Testis (tissue), 5 donors: ENCODE measurements at places on chromosomes 7 and 10.

GRCh38 chr10:57815949-57816348 is 451.7 kb downstream of the IPMK start:
- DNase-seq, result no peak
- no peaks in the 10 kb centered on the region for H3K36me3 ChIP-seq
- no peak overlapping the region for H3K27ac ChIP-seq
- no peaks in the 10 kb centered on the region for H3K4me1 ChIP-seq
- no peaks in the 10 kb centered on the region for H3K27me3 ChIP-seq

- DNase-seq, result peak; percentile 55
- no peaks in the 10 kb centered on the region for H3K27me3 ChIP-seq
- no peak overlapping the region for H3K27ac ChIP-seq
- no peaks in the 10 kb centered on the region for H3K36me3 ChIP-seq
- H3K4me3 ChIP-seq, result no peak overlapping the region
Observed at GRCh38 chr10:3043512-3044368, 23.6 kb upstream of the PFKP start.

DNA sequence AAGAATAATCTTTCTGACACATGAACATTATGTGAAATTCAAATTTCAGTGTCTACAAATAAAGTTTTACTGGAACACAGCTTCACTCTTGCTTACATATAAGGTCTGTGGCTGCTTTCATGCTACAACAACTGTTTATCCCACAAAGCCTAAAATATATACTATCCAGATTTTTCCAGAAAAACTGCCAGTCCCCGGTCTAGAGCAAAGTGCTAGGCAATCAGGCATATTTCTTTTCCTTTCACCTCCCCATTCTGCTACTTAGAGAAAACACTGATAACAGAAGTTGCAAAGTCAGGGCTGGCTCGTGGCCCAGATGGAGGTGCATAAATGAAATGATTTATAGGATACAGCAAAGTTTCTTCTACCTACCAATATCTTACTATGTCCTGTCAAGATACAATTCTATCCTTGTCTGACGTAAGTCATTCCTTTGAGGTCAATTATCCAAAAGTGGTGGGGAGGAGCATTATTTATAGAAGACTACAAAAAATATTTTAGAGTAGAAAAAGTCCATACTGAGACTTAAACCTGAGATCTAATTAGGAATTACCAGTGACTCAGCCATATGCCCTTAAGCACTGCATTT is 384.1 kb downstream of the NXPH1 start:
- peak; percentile 28 for DNase-seq
- H3K27ac ChIP-seq, result no peak overlapping the region
- H3K4me1 ChIP-seq, result no peaks in the 10 kb centered on the region

DNA sequence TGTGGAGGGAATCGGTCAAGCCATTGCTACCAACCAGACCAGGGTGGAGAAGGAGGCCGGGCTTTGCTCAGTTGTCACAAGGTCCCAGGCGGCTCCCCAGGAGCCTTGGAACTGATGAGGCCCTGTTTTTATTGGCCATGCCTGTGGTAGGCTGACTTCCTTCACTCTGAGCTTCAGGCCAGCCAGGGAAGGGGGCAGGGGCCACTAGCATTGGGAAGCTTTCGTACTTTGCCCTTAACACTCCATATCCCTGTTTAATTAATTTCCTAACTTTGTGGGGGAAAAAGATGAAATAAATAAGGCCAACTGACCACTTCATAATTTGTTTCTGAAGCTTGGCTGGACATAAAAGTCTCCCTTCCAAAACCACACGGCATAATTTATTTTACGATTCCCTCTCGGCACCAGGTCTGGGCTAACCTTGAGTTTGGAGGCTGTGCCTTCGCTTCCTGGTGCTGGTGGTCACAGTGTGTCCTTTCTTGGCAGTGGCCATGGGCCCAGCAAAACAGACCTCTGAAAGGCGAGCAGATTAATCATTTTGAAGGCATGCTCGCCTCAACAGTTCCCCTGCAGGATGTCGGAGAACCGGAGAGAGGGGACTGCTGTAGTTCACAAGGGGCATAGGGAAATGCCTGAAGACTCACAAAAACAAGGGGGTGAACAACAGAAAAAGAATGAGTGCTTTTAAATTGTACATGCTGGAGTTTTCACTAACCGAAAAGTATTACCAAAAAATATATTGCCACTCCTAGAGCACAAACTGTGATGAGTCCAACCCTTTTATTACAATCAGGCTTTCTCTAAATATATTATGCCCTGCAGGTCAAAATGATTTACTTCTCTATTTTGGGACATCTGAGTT is 966.0 kb downstream of the LRMDA start:
- H3K4me1 ChIP-seq, result peaks cover 26% of the 10 kb centered on the region

- H3K27me3 ChIP-seq, result no peaks in the 10 kb centered on the region
- no peaks in the 10 kb centered on the region for H3K36me3 ChIP-seq
- no peak overlapping the region for H3K4me3 ChIP-seq
- H3K27ac ChIP-seq, result no peak overlapping the region
- no peak for DNase-seq
Observed at GRCh38 chr10:101322266-101323108, 31.5 kb upstream of the BTRC start.

DNA sequence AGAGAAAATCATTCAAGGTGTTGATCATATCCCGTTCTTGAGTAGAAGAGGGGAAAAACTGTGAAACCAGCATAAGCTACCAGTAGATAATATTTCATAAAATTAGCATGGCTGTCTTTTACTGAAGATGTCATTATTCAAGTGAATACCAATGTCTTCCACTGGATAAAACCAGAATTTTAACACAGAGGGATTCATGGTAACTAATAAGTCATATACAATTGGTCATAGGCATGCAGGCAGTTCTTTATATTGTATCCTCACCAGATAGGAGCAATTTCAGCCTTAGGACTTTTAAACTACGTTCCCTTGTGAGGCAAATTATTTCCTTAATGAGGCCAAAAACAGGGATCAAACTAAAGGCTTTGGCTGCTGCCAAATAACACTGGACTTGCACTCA is 202.3 kb upstream of the PITRM1 start:
- DNase-seq, result no peak
- no peak overlapping the region for H3K27ac ChIP-seq
- no peaks in the 10 kb centered on the region for H3K4me1 ChIP-seq
- H3K36me3 ChIP-seq, result no peaks in the 10 kb centered on the region
- no peaks in the 10 kb centered on the region for H3K27me3 ChIP-seq
- no peak overlapping the region for H3K4me3 ChIP-seq
